ENCODE measurements at places on chromosomes 2 and 18.

GRCh38 chr2:241354668-241355658 lies 1.1 kb upstream of the FARP2 start:
- peak; percentile 81 for DNase-seq

- DNase-seq, result no peak
These were observed 1000.2 kb downstream of the TDRD15 start for GRCh38 chr2:22124003-22124402.

DNA sequence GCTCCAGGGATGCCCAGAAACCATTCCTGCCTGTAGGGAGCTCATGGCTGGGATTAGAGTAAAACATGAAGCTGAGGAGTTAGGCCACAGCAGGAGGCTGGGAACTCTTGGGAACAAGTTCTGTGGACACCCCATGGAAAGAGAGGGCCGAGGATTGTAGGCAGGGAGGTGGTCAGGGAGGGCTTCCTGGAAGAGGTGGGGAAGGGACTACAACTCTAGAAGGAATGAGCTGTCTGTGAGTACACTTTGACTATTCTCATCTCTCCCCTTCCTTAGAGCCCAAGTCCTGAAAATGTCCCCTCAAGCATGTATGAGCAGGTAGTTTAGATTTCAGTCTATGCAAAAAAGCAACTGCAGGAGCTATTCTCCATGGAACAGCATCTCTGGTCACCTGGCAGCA lies 139.9 kb upstream of the GLI2 start:
- no peak for DNase-seq

DNA sequence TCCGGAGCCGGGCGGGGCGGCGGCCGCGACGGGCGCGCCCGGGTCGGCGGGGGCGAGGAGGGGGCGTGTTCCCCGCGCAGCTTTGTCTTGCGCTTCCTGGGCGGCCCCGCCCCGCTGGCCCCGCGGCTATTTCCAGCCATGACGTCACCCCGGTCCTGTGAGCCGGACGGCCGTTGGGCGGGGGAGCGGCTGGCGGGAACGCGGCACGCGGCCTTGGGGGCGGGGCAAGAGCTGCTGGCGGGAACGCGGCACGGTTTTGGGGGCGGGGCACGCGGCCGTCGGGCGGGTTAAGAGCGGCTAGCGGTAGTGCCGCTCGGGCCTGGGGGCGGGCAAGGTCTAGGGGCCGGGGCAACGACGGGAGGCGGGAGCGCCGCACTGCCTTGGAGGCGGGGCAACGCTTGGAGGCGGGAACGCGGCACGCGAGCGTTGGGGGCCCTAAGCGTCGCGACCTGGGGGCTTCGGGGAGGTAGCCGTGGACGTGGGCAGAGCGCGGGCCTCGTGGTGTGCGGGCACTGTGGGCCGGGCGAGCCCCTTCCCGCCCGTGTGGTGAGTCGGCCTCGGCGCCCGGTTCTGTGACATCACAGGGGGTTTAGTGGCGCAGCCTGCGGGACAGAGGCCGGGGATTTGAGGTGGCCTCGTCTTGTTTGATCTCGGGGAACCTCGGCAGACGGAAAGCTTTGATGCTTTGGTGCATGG lies 704 bp downstream of the KLF11 start:
- DNase-seq, result peak; percentile 82

- no peak for DNase-seq
These were observed 29.4 kb upstream of the CHMP3 start for GRCh38 chr2:86592547-86593230.

DNA sequence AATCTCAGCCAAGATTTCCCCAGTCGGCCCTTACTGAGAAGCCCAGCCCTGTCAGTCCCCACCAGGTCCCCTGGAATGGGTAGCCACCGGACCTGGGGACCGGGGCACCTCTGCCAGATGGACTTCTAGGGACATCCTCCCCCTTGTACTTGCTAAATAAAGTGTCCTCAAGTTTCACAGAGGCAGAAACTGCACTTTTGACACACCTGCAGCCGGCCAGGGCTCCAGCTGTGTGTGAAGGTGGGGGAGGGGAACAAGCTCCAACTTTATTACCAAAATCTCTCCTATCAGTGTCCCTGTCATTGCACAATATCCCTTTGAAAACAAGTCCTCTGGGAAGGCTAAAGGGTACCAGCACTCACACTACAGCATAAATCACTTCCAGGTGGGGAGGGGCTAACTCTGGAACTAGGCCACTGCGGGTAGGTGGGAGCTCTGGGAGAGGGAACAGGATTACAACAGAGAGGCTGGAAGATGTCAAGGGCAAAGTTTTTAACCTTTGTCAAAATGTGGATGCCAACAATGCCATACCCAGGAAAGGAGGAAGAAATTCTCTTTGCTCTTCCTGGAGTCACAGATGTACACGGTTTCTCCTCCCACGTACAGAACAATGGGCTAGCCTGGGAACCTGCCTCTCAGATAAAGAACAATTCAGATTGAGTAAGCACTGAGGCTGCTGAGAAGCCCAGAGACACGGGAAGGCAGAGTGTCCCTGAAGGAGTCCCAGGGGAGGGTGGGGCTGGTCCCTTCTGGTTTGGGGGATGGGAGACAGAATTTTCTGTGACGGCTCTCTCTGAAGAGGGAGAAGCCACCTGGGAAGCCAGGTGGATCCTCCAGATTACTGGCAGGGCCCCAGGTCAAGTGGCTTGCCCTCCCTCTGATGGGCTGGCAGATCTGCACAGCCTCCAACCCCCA lies 11.0 kb downstream of the SDC1 start:
- no peak for DNase-seq

DNA sequence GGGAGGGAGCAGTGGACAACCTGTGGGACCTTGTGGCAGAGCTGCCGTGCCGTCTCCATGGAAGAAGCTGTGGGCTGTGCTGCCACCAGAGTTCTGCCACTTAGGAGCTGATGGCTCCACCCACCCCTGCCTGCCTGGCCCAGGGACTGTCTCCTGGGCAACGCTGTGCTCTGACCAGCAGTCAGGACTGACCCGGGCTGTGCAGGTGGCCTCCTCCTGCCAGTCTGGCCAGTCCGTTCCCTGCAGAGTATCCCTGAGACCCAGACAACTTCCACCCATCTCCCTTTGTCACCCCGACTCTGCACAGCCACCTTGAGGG lies 12.8 kb downstream of the ASIC4 start:
- no peak for DNase-seq

DNA sequence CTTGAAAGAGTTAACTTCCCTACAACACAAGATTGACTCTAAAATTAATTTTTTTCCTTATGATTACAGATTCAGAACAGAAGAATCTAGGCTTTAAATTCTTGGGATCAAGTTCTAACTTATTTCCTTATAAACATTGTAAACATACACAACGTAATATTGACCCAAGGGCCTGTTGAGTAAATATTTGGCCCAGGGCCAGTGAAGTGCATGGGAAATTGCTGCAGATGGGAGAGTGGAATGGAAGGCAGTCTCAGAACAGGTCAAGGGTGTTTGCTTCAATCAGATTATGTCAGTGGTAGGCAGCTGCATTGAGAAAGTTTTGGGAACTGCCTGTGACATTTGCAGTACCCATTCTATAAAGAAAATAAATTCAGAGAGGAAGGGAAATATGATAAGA lies 137.6 kb downstream of the MYO1B start:
- DNase-seq, result no peak

DNA sequence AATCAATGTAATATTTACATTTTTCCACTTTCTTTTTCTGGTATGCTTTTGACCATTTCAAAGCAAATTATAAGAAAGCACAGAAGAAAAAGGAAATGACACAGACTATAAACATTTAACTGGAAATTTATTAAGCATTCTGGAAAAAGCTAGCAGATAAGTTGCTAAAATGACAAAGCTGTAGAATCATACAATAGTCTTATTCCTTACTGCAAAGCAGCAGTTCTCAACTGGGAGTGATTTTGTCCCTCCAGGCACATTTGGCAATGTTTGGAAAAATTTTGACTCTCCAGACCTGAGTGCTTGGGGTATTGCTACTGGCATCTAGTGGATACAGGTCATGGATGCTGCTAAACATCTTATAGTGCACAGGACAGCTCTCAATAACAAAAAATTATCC lies 75.1 kb downstream of the MBD5 start:
- no peak for DNase-seq

- DNase-seq, result no peak
These were observed 20.9 kb upstream of the KIDINS220 start for GRCh38 chr2:8858264-8858663.

- DNase-seq, result no peak
These were observed 168.4 kb downstream of the NDUFA10 start for GRCh38 chr2:239856620-239857285.

GRCh38 chr2:120986898-120987650 lies 251.4 kb downstream of the GLI2 start:
- peak; percentile 26 for DNase-seq

DNA sequence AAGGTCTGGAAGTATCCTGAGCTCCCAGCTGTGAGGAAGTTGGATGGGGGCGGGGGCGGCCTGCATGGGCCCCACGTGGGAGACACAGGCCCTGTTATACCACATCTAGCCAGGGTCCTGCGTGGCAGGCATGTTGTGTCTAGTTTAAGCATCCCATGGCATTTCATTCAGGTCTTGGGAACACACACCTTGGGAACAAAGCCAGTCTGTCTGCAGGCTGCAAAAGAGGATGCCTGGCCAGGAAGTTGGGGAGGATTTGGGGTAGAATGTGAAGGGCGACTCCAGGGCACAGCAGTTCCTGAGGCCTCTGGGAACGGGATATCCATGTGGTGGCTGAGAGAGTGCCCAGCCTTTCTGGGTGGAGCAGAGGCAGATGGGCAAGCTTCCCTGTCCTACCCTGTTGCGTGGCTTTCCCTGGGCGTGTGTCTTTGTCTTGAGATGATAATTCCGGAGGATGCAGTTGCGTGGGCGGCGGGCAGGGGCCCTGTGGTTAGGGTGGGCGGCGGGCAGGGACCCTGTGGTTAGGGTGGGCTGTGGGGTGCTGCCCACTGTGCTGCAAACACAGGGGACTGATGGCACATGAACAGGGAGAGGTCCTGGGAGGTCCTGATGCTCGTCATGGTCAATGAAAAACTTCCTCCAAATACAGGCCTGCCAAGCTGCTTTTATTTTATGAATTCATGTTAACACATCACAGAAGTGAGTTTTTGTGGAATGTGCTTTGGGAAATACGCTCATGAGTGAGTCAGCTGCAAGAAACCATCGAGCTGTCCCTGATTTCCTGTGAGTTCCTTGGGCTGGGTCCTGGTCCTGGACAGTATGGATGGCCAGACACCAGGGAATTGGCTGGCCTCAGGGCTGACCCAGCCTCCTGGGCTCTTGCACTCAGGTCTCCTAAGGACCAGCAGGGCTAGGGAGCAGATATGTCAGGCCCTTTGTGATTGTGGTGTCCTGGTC lies 90.0 kb upstream of the HS6ST1 start:
- no peak for DNase-seq

GRCh38 chr18:61080954-61081528 lies 252.2 kb upstream of the CDH20 start:
- no peak for DNase-seq

GRCh38 chr2:119263025-119263424 lies 39.4 kb downstream of the STEAP3 start:
- DNase-seq, result no peak

DNA sequence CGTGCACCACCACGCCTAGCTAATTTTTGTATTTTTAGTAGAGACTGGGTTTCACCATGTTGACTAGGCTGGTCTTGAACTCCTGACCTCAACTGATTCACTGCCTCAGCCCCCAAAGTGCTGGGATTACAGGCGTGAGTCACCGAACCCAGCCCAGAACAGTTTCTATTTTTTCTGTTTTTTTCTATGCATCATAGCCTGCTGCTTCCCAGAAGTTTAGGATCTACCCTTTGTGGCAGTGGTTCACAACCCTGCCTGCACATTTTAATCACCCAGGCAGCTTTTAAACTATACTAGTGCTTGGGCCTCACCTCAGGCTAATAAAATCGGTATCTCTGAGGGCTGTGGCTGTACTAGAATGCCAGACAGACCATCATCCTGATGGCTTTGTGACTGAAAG lies 39.7 kb upstream of the SOCS6 start:
- no peak for DNase-seq

GRCh38 chr18:62844850-62845643 lies 129.7 kb downstream of the PHLPP1 start:
- DNase-seq, result peak; percentile 45

DNA sequence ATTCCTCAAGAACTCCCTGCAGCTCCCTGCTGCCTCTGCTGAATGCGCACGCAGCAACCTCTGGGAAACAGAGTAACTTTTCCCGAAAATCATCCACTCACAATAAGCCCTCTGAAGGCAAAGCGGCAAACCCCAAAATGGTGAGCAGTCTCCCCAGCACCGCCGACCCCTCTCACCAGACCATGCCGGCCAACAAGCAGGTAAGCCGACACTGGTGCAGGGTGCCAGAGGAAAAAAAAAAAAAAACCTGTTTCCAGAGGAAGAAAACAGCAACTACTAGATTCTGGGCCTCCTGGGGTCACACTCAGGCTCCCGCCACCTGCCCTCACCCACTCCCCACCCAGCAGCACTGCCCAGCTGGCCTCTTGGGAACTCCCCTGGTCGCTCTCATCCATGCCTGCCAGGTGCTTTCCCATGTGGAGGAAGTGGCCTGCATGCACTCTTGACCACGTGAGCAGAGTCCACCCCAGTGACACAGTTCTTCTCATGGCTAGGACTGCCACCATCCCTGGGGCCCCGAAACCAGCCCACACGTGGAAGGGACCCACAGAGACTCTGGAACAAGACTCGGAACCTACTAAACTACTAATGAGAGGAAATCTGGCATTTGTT lies 36.9 kb downstream of the KCTD18 start:
- no peak for DNase-seq

- DNase-seq, result no peak
These were observed 55.2 kb downstream of the PARD6G start for GRCh38 chr18:80191907-80192652.

GRCh38 chr2:133434959-133435668 lies 133.1 kb downstream of the NCKAP5 start:
- DNase-seq, result no peak

DNA sequence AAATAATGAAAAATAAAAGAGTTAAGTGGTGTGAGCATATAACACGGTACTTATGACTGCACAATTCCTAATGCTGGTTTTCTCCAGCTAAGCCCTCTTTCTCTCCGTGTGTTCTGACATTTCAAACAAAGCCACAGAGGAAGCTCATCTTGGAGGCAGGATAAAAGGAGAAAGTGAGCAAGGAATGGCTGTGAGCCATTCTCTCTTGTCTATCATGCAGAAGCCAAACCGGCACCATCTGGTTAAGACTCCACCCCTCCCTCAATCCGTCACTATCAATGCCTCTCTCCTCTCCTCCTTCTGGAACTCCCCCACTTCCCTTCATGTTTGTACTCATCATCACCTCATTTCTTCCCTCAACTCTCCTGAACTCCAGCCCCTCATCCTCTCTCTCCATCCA lies 210.4 kb downstream of the TMEM163 start:
- no peak for DNase-seq

GRCh38 chr18:40841467-40841866 lies 1113.6 kb upstream of the PIK3C3 start:
- DNase-seq, result no peak

GRCh38 chr2:18312818-18313217 lies 247.6 kb downstream of the RDH14 start:
- no peak for DNase-seq

DNA sequence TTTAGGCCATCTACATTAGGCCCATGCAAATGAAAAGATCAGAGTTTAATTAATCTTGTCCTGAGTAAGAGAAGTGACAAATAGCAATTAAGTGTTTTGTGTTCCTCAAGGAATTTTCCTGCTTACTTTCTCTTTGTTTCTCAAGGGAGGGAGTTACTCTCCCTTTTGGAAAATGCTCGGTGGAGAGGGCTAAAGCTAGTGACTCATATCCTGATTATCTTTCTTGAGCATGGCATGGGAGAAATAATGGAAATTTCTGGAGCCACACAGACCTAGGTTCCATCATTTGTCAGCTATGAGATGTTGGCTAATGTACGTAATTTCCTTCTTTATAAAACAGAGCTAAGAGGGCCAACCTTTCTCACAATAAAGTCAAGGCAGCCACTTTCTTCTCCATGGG lies 177.1 kb downstream of the ETAA1 start:
- DNase-seq, result no peak

- no peak for DNase-seq
These were observed 417.7 kb upstream of the SLC14A2 start for GRCh38 chr18:45197526-45197970.
